Fibroblast of skin of right quadriceps (primary cell): ENCODE measurements at places on chromosomes 2 and 18.
A peak's percentile ranks its signal among the peaks of the same experiment; 100 is the strongest.

DNA sequence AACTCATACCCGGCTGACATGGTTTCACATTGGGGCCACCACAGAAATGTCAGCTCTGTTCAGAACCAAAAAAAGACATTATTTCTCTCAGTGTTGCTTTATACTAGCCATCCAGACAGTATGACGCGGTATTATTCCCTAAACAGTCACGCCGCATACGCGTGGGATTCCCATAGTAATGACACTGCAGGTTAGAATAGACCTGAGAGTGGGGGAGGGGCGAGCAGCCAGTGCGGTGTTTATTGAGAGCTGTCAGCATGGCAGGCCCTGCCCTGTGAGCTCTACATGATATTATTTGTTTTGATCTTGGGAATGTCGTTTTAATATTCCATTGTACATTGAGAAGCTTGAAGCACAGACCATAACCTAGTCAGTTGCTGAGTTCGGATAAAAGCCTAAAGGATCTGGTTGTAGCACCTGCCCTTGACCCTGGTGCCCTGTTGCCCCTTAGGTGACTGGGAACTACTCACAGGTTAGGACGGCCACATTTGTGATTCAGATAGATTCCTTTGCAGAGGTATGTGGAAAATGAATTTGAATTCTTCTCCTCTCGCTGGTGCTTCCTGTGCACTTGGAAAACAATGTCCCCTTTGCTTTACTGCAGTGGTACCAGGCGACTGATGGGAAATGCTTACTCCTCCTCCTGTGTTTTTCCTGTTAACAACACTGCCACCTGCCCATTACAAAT is 150.1 kb downstream of the ARHGAP28 start:
- DNase-seq = no peak

DNA sequence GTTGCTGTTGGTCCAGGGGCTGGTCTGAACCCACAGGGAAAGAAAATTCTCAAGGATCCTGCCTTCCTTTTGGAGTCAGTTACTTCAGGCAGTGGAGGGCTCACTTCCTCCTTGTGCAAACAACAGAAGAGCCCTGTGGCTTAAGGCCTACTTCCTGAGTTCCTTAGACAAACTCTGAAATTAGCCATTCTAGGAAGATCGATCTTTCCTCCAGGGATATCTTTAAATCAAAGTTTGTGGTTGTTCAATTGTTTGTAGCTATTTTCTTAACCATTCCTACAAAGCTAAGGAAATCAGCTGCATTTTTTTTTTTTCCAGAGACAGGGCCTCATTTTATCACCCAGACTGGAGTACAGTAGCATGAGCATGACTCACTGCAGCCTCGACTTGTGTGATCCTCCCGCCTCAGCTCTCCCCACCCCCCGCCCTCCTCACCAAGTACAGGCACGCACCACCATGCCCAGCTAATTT is 156.0 kb downstream of the TANC1 start:
- DNase-seq = peak; percentile 97

DNA sequence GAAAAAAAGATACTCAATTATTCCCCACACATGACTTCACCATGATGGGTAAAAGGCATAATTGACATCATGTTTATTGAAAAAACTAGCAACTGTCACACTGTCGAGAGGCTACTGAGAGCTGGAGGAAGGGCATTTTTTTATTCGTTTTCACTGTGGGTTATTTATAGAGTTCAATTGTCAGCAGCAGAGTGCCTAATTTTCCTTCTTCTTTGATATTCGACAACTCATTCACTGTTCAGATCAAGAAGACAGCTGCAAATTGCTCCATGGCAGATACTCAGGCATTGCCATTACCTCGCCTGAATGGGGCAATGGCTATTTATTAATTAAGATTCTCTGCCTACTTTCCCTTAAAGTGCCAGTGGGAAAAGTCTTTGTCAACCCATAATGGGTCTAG is 197.5 kb upstream of the NRP2 start:
- no peak for DNase-seq

- no peak for DNase-seq
Measured at GRCh38 chr18:27447451-27447881, 262.4 kb upstream of the CHST9 start.

DNA sequence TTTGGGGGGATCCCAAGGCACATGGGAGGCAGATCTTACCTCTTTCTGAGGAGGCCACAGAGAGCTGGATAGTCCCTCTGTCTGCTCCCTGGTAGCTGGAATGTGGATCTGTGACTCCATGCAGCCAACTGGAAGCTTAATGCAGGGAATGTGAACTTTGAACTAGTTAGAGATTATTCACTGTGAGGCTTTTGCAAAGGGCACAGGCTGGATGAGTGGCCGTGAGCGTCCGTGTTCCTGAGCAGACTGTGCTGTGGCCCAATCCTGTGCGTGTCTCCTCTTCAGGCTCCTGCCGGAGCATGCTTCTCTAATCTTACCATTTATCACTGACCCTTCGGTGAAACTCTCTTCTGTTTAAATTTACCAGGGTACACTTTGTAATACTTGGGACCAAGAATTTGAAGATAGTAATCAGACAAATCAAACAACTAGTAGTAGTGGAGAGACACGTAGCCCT is 187.6 kb downstream of the PTPRM start:
- no peak for DNase-seq

DNA sequence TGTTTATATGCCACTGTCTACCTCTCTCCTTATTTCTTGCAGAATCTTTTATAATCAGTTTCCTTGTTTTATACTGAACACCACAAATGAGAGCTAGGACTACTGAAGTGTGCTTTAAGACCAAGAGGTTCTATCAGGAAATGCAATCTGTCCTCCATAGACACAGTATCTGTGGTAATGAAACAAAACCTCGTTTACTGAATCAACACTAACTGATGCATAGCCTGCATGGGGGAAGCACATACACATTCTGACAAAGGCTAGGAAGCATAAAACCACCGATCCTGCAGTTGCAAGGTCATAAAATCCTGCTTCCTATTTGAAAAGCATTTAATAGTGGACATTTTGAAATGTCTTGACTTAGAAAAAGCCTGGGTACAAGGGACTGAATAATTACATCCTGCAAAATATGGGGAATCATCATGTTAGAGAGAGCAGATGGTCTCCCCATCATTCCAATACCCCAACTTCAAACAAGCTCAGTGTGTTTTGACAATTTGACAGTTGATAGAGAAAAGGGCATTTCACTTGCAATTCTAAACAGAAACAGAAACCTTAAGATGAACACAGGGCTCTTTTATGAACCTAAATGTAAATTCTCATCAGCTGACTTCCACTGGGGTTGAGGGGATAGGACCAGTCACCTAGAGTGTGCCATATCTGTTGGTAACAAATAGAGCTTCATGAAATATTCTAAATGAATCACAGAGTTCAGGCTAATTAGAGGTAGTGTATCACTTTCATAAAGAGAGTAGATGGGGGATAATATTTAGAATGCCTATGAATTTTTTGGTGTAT is 1845.6 kb upstream of the PIK3C3 start:
- DNase-seq = no peak

- DNase-seq = no peak
Measured at GRCh38 chr18:63562284-63562683, 20.1 kb downstream of the SERPINB12 start.

DNA sequence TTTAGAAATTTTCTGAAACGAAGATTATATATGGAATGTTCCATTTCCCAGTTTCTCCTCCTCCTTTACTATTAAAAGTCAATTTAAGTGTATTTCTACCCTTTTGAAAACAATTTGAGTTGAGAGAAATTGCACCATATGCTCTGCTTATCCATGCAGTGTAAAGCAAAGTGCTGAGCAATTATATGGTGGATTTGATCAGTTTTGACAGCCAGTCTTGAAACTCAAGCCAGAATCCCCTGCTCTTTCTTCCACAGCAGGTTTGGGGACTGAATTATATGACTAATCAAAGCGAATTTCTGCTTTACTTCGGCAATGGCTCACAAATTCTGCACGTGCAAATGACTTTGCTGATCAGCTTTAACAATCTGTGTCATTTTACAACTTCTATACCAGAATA is 1183.6 kb downstream of the LRP1B start:
- no peak for DNase-seq

- DNase-seq = peak; percentile 17
Measured at GRCh38 chr2:156466739-156467405, 30.7 kb downstream of the GPD2 start.

GRCh38 chr2:46549166-46549844 is 69.9 kb downstream of the TMEM247 start:
- no peak for DNase-seq

DNA sequence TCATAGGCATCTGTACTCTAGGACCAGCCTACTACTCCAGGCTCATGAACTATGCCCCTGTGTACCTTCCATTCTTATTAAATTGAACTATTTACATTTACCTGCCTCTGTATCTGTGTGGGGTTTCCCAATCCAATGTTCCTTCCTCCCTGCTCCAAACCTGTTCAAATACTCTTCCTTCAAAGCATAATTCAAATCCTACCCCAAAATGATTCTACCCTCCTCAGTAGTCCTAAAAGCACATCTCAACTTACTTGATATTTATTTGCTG is 3.8 kb downstream of the MEMO1 start:
- DNase-seq = no peak
